Transverse colon (tissue), 4 donors: ENCODE measurements at places on chromosomes 1 and 21. TPM values are rescaled to one million over a fixed set of nuclear protein-coding genes. Genes with fewer than 3 reads are reported as not detected.

Gene CHODL
- 0.64 TPM for total RNA-seq

Gene ST6GALNAC5
- 2.2 TPM for total RNA-seq

Gene LDLRAD2
- not detected for total RNA-seq

Gene LCE1D
- total RNA-seq, result not detected

Gene EFNA3
- total RNA-seq, result 3.4 TPM

Gene SELP
- total RNA-seq, result 4.9 TPM

Gene S100A7
- total RNA-seq, result not detected

Gene PROX1
- total RNA-seq, result 3.4 TPM

Gene CD1D
- 5.9 TPM for total RNA-seq

Gene FCGR3A
- total RNA-seq, result 21.7 TPM

Gene GBP5
- 1.5 TPM for total RNA-seq

Gene CHAF1B
- total RNA-seq, result 0.82 TPM

Gene AVPR1B
- 0.96 TPM for total RNA-seq

Gene GOLT1A
- total RNA-seq, result not detected

- DNase-seq, result no peak
These were observed 164.2 kb downstream of the HIVEP3 start for GRCh38 chr1:41754540-41754939.

GRCh38 chr1:64343105-64343822 is 126.7 kb upstream of the CACHD1 start:
- no peak for DNase-seq

DNA sequence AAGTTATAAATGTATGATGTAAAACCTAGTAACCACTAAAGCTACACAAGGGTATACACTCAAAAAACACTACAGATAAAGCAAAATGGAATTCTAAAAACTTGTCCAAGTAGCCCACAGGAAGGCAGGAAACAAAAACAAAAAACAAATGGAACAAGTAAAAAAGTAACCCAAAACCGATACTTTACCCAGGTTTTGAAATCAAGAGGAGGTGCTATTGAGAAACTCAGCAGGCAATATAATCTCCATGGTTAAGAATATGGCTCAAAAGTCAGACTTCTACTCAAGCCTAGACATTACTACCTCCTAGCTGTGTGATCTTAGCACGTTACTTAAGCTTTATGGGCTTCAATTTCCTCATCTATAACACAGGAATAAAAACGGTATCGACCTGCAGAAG is 13.3 kb downstream of the RBBP5 start:
- no peak for DNase-seq

- DNase-seq, result no peak
These were observed 6.1 kb downstream of the TTC4 start for GRCh38 chr1:54721719-54722118.

- no peak for DNase-seq
These were observed 33.1 kb downstream of the SIPA1L2 start for GRCh38 chr1:232596666-232597303.

DNA sequence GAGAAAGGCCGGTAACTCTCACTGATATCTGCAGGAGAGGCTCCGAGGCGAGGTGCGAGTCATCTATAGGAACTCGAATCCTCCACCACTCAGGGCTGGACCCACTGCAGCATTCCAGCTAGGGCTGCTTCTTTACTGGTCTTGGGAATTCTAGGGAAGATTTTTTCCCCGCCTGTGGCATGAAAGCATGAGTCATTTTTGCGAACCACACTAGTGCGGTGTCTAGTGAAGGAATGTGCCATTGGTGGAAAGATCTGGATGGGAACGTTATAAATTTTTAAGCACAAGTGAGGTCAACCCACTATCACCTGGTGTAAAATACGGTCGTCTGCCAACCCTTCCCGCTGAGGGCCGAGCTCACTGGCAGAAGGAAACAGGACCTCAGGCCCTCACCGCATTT is 49.7 kb downstream of the SYF2 start:
- DNase-seq, result no peak

- no peak for DNase-seq
These were observed 12.3 kb upstream of the MAP10 start for GRCh38 chr1:232792949-232793348.

DNA sequence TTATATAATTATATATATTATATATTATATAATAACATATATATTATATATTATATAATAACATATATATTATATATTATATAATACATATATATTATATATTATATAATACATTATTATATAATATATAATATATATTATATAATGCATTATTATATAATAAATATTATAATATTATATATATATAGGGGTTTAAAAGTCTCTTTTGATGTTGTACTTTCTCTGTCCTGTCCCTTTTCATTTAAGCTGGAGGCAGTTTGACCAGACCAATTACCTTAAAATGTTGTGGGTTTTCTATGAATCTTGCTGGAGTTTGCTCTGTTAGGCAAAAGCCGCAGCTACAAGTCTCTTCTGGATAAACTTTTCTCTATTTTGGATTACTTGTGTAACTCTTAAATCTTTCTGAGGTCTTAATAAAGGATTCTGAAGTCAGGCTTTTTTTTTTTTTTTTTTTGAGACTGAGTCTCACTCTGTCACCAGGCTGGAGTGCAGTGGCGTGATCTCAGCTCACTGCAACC is 22.2 kb upstream of the KIF1B start:
- no peak for DNase-seq

GRCh38 chr1:220787069-220787619 is 431 bp downstream of the MTARC1 start:
- peak; percentile 80 for DNase-seq

GRCh38 chr1:165439330-165439729 is 5.6 kb downstream of the RXRG start:
- no peak for DNase-seq

DNA sequence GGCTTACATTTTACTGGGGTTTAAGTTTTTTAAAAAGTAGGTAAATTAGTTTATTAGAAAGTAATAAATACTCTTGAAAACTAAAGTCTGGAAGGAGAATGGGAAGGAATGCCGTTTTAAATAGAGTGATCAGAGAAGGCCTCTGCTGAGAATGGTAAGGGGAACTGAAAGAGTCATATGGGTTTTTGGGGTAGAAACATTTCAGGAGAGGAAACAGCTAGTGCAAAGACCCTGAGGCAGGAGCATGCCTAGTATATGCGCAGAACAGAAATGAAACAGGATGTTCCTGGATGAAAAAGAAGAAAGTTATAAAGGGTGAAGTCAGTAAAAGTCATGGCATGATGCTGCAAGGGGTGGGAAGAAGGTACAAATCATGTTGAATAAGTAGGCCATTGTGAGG is 38.9 kb downstream of the ZC3H11B start:
- DNase-seq, result no peak

- no peak for DNase-seq
These were observed 66.9 kb downstream of the GNG12 start for GRCh38 chr1:67766141-67766978.

- no peak for DNase-seq
These were observed 62.1 kb downstream of the HSPG2 start for GRCh38 chr1:21874778-21875547.

DNA sequence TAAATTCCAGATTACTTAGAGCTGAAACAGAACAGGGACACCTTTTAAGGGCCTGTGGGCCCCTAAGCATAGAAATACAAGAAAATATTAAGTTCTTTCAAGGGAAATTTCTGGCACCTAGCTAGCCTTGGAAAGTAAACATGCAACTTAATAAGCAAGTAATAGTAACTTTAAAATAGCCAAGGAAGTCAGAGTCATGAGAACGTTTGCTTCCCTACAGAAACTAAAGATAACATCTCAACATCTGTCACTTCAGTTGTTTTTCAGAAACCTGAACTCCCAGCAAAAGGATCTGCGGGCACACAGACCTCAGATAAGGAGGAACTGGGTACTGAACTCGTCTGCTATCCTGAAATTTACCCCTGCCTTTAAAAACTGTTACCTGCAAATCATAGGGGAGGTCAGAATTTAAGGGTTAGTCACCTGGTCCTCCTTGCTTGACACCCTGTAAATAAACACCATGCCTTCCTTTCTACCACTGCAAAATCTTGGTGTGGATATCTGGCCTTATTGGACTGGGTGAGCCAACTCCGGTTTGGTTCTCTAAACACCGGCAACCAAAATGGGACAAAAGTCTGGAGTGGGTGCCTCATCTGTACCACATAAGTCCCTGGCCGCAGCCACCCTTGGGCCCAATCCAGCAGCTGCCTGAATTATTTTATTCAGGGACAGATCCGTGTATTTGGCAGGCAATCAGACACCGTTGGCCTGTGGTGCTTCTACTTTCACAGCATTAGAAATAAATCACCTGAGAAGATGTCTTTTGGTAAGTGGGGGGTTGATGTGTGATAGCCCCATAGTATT is 27.9 kb downstream of the NRDC start:
- no peak for DNase-seq

- DNase-seq, result no peak
These were observed 111.3 kb downstream of the GREM2 start for GRCh38 chr1:240500647-240501046.

DNA sequence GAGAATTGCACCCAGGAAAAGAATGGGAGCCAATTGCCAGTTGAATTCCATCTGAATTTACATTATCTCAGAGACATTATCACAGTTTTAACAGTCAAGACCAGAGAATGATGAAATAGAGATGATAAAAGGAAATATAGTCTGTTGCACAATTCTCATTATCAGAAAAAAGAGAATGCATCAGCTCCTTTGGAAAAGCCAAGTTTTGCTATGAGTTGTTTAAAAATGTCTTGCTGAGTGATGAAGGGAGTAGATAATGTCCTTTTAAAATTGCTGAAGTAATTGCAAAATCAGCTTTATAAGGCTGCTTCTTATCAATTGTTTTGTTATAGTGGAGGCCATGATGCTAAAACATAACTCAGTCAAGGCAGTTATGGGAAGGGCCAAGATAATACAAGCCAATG is 37.9 kb upstream of the EEIG2 start:
- no peak for DNase-seq

GRCh38 chr1:200207711-200208126 is 180.2 kb downstream of the NR5A2 start:
- DNase-seq, result no peak

GRCh38 chr1:37755951-37756560 is 8.9 kb downstream of the EPHA10 start:
- no peak for DNase-seq

GRCh38 chr1:232568906-232569553 is 60.9 kb downstream of the SIPA1L2 start:
- no peak for DNase-seq

- no peak for DNase-seq
These were observed 25.0 kb downstream of the CD55 start for GRCh38 chr1:207346513-207346912.

- DNase-seq, result no peak
These were observed 93.6 kb downstream of the OLFML2B start for GRCh38 chr1:161930064-161930463.

GRCh38 chr1:54337034-54337433 is 69.2 kb downstream of the SSBP3 start:
- no peak for DNase-seq

GRCh38 chr1:241635556-241636152 is 4.5 kb downstream of the CHML start:
- no peak for DNase-seq

- no peak for DNase-seq
These were observed 56.4 kb upstream of the HIVEP3 start for GRCh38 chr1:41975121-41975520.

GRCh38 chr1:19036041-19036812 is 79.8 kb upstream of the IFFO2 start:
- DNase-seq, result no peak
